ENCODE measurements at places on chromosomes 16 and 17.

- no peak for DNase-seq
Measured at GRCh38 chr16:63473725-63474124, 1437.5 kb upstream of the CDH8 start.

DNA sequence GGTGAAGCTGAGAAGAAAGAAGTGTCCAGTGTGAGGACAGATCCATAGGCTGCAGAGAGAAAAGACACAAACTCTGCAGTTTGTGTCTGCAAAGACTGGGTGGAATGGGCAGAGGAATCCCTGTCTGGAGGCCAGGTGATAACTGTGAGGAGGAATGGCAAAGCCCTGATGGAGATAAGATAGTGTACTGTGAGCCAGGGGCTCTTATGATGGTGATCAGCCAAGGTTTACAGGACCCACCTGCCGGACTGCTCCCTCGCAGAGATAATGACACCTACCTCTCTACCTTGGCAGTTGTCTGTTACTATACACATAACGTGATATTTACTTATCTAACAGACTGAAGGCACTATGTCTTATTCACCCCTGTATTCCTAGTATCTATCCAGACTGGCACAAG lies 92.6 kb upstream of the ASIC2 start:
- peak; percentile 15 for DNase-seq

DNA sequence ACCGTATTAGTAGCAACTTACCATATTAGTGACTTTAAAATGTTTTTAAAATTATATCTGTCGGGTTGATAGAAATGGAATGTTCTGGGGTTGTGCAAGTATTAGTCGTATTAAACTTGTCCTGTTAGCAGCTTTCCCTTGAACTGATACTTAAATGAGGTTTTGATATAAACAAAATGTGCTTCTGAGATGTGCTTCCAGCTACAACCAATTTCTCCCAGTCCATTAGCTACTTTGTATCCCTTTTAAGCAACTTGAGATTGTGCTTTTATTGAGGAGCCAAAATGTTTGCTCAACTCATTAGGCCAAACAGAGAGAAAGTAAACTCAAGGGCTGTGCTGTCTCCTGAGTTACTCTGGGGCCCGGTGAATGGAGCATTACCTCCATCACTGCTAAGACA lies 255.0 kb upstream of the RBFOX1 start:
- no peak for DNase-seq

DNA sequence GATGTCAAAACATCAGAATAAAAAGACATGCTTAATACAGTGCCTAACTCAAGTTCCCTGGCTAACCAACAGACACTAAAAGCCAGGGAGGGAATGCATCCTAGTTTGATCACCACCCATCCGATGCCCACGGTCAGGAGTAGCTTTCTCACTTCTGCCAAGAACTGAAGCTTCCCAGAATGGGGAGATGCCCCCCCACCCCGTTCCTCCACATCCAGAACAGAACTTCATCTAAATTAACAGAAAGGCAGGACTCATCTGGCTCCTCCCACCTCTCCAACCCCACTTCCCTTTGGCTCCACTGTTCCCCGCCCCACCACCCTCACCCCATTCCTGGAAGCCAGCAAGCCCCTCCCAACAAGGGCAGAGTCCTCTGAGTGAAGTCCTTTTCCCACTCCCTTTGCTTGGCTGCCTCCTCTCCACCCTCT lies 33.7 kb downstream of the GDE1 start:
- DNase-seq = no peak

DNA sequence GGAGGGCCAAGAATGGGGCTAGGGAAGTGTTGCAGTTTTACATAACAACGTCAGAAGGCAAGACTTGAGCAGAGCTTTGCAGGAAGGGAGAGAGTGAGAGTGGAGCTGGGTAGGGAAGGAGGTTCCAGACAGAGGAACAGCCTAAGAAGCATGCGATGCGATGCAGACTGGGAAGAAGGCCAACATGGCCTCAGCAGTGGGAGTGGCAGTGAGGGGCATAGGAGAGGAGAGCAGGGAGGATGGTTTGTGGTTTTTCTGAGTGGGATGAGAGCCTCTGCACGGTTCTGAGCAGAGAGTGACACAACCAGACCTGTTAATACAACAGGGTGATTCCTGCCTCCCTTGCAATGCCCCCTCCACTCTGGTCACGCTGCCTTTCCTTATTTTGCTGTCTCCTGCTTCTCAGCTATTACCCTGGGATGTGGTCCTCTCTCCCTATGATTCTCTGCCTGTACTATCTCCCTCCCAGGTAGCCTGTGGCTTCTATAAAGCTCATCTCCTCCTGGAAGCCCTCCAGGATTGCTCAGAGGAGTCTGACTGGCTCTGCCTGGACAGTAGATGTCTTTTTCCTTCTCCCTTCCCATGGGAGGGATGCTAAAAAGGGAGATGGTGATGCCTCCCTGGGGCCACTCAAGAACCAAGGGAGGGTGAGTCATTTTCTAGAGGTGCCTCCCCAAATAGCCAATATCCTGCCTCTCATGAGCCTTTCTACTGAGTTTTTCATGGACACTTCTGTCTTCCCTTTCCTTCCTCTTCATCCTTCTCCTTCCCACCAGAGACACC lies 38.7 kb upstream of the NGFR start:
- DNase-seq = no peak

DNA sequence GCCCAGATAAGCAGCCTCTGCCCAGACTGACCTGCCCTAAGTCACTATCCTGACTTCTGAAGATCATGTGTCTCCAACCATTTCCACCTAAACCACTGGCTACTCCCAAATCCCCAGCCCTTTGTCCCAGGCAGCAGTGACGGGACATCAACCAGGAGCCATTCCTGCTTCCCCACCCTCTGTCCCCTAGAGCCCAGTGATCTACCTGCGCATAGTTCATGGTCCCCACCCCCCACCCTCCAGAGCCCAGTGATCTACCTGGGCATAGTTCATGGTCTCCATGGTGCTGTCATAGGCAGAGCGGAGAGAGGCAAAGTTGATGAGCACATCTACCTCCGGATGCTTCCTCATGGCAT lies 26.8 kb downstream of the ACLY start:
- no peak for DNase-seq

- no peak for DNase-seq
Measured at GRCh38 chr16:57213462-57213861, 27.3 kb downstream of the RSPRY1 start.

DNA sequence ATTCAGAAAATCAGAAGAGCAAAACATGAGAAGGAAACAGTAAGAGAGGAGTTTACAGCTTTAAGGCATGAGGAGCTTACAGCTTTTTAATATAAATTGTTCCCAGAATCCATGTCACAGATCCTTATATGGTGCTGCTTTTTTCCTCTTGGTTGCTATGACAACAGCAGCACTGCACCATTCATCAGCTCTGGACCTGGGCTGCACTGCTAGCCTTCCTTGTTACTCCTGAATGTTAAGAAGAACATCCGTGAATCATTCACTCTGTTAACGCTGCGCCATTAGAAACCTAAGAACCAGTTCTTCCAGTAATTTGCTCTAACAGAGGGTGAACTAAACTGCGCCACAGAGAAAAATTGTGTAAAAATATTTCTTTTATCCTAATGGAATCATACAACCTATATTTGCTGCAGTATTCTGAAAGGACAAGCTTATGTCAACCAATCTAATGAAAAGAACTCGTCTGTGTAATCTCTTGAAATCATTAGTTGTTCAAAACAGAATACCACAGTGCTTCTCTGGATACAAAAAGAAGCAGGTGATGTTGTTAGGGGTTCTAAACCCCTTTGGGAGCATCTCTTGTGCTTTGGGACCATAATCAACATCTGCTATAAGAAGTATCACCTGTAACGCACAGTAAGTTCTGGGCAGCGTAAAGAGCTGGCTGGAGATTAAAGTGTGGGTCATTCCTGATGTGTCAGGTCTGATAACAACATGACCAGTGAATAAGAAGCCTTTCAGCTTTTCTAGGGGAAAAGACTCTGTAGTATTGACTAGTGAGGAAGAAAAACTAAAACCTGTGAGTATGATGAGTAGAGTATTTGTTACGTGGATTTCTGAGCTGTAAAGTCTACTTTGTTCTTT lies 151.2 kb downstream of the TANC2 start:
- DNase-seq = peak; percentile 6

All from ELF-1 (cell line).